ENCODE measurements at places on chromosomes 12 and 14. TPM values are rescaled to one million over a fixed set of nuclear protein-coding genes. Genes with fewer than 3 reads are reported as not detected.

DNA sequence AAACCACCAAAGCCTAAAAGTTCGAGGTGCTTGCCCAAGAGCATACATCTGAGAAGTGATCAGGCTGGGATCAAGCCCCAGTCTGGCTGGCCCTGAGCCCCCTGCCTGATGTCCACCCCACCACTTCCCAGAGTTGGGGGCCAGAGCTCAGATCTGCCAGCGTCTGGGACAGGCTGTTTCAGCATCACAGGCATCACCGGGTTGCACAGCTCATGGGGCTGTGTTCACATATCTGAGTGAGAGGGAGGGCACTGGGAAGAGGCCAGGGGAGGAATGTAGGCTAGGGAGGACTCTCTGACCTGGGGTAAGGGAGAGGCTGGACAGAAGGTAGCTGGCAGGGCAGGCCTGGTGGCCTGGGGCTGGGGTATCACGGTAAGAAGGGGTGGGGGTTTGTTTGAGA lies 6.0 kb downstream of the TGM1 start:
- no peaks in the 10 kb centered on the region for H3K27me3 ChIP-seq
- no peaks in the 10 kb centered on the region for H3K4me1 ChIP-seq
- DNase-seq, result no peak
- no peaks in the 10 kb centered on the region for H3K36me3 ChIP-seq
- no peak overlapping the region for H3K4me3 ChIP-seq

DNA sequence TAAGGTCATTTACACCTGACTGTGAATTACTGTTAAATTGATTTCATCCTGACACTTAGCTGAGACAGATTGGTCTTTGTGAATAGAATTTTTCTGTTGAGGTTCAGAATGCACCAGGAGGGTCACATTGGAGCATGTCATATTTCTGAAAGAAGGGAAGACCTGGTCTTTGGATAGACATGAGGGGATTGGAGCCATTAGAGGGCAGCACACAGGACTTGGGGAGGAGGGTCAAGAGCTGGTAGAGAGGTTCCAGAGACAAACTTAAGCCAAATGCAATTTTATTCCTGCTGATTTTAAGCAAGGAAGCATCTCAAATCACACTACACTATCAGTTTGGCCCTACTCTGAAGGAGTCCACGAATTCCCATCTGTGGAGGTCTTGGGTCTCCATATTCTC lies 41.1 kb downstream of the GUCY2C start:
- H3K4me1 ChIP-seq, result no peaks in the 10 kb centered on the region
- no peak overlapping the region for H3K27ac ChIP-seq
- no peak overlapping the region for H3K4me3 ChIP-seq
- no peaks in the 10 kb centered on the region for H3K27me3 ChIP-seq
- no peaks in the 10 kb centered on the region for H3K36me3 ChIP-seq

GRCh38 chr12:131618701-131619100 lies 92.2 kb upstream of the SFSWAP start:
- no peak for DNase-seq
- no peak overlapping the region for H3K27ac ChIP-seq
- H3K27me3 ChIP-seq, result peaks cover 24% of the 10 kb centered on the region
- H3K4me3 ChIP-seq, result no peak overlapping the region
- no peaks in the 10 kb centered on the region for H3K4me1 ChIP-seq

- no peaks in the 10 kb centered on the region for H3K36me3 ChIP-seq
- DNase-seq, result no peak
- no peak overlapping the region for H3K27ac ChIP-seq
- H3K27me3 ChIP-seq, result no peaks in the 10 kb centered on the region
Measured at GRCh38 chr12:100324498-100324897, 32.4 kb upstream of the SLC17A8 start.

GRCh38 chr12:124927201-124928094 lies 13.0 kb upstream of the UBC start:
- peak overlapping the region; percentile 90 for H3K27ac ChIP-seq
- H3K27me3 ChIP-seq, result no peaks in the 10 kb centered on the region
- H3K36me3 ChIP-seq, result no peaks in the 10 kb centered on the region
- DNase-seq, result peak; percentile 95
- peak overlapping the region; percentile 68 for H3K4me3 ChIP-seq

DNA sequence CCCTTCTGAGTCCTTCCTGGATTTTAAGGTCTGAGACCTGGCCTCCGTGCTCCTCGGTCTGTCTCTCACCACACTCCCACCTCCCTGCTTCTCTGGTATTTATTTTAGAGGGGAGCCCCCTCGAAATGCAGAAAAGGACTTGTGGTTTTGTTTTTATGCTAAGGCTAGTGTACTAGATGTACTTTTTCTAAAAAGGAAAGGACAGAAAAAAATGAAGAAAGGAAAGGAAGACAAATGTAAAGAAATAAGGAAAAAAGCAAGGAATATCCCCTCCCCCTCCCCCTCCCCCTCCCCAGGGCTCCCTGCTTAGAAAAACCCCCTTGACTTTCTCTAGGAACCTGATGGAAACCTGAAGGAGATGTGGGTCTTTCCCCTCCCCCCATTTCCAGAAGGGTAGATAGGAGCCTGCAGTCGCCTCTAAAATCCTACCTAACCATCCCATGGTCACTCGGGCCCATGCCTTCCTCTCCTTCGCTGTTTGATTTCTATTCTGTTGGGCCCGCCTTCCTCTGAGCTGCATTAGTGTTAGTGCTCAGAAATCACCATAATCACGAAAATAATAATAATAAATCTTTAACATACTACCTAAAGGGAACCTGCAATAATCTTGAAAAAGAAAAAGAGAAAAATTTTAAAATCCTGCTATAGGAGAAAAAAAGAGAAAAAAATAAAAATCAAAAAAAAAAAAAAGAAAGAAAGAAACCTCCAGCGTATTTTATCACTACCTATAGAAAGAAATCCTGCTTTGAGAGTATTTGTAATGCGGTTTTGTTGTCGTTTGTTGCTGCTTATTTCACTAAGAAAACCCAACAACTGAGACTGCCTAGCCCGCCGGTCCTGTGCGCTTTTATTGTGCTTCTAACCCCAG lies 3.1 kb downstream of the HOXC8 start:
- no peak for DNase-seq
- no peaks in the 10 kb centered on the region for H3K36me3 ChIP-seq
- peaks cover 29% of the 10 kb centered on the region for H3K4me1 ChIP-seq
- peaks cover 98% of the 10 kb centered on the region for H3K27me3 ChIP-seq
- no peak overlapping the region for H3K27ac ChIP-seq

DNA sequence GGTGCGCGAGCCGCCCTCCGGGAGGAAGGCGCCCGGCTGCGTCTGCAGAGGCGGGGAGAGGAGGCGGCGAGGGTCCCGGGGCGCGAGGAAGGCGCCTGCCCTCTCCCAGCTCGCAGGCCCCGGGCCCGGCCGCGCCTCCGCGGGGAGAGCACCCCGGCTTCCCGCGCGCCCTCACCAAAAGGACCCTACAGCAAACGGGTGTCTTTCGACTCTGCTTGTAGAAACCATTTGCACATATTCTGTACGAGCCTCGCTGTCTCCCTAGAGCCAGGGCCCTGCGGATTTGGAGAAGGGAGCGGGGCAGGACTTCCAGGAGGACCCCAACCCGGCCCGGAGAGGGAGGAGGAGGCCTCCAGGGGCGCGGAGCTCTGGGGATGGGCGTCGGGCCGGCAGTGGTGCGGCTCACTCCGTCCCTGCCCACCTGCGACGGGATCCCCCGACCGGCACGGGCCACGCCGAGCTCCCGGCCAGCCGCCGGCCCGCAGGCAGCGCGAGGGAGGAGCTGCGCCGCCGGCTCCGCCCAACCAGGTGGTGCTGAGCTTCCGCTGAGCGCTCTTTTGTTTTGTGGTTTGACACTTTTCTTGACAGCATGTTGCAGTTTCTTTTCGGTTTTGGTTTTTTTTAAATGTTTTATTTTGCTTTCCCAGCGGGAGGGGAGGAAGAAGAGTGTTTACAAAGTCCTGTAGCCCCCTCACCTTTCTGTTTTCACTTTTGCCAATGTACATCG lies 103.3 kb upstream of the FKBP4 start:
- no peaks in the 10 kb centered on the region for H3K36me3 ChIP-seq
- H3K27ac ChIP-seq, result peak overlapping the region; percentile 65
- DNase-seq, result peak; percentile 45
- no peaks in the 10 kb centered on the region for H3K4me1 ChIP-seq
- H3K4me3 ChIP-seq, result peak overlapping the region; percentile 65
- H3K27me3 ChIP-seq, result no peaks in the 10 kb centered on the region

DNA sequence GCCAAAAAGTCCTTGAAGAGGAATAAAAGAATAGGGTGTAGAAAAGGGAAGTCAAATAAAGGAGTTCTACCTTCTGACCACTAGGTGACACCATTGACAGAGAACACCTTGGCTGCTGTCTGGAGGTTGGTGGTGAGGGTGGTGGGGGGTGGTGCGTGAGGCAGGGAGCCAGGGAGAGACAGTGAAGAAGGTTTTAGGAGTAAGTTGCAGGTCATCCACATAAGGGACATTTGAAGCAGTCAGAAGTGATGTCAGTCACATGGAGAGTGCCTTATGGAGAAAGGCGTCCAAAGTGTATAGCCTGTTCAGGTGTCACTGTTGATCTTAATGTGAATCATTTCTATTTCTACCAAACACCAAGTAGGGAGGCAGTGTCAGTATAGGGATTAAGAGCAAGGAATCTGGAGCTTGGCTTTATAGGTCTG lies 279.3 kb upstream of the DDHD1 start:
- no peaks in the 10 kb centered on the region for H3K27me3 ChIP-seq
- H3K27ac ChIP-seq, result no peak overlapping the region
- DNase-seq, result no peak

GRCh38 chr14:96965885-96966595 lies 168.9 kb downstream of the VRK1 start:
- H3K4me1 ChIP-seq, result no peaks in the 10 kb centered on the region
- no peak overlapping the region for H3K4me3 ChIP-seq
- no peak overlapping the region for H3K27ac ChIP-seq
- no peak for DNase-seq
- no peaks in the 10 kb centered on the region for H3K27me3 ChIP-seq

- H3K27me3 ChIP-seq, result peaks cover 97% of the 10 kb centered on the region
- DNase-seq, result no peak
- no peak overlapping the region for H3K27ac ChIP-seq
- H3K4me3 ChIP-seq, result peak overlapping the region; percentile 57
- H3K36me3 ChIP-seq, result no peaks in the 10 kb centered on the region
Measured at GRCh38 chr12:4908684-4909409, 858 bp upstream of the KCNA1 start.

Gene RNASE2
- total RNA-seq, result not detected

Gene OLR1
- total RNA-seq, result not detected

Measured in transverse colon (tissue), 4 donors.